ENCODE measurements at places on chromosomes 6 and 20.

DNA sequence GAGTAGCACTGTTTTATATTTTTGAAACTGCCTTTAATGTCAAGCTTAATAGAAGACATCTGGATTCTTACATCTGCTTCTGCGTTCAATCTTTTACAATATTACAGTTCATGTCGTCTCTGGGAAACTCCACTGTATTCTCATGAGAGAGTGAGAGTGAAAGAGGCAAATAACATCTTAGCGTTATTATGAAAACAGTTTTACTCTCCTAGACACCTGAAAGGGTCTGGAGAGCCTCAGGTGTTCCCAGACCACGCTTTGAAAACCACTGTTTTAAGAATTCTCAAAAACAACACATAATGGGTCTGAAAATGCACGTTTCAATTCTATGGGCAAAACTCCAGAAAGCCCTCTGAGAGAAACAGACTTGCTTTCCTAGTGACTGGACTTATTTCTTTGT is 63.3 kb downstream of the ARHGAP18 start:
- no peak for DNase-seq

DNA sequence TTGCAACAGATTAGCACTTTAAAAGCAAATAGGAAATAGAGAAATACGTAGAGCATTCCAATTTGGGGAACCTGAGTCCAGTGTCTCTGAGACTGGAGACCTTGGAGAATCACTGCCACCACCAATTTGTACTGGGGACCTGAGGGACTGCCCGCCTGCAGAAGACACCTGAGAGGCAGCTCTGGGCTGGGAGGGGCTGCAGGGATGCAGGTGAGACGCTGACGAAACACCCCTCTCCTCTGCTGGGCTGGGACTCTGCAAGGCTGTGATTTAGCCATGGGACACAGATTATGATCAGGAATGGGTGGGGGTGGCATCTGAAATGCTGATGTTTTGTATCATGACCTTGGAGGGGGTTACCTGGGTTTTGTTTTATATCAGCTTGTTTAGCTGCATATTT is 7.0 kb upstream of the APMAP start:
- DNase-seq: no peak

DNA sequence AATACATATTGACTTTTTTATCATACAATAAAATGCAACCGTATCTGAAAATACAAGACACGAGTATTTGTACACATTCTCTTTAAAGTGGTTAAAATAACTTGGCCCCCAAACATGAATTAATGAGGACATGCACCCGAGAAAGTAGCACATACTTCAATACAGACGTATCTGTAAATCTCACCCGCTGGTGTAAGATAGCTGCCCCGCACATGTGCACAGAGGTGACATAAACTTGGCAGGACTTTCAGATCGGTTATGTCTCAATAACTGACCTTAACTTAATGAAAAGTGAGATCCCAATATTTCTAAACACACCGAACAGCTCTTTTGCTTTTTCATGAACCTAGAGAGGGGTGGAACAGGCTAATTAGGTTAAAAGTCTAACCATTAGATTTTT is 91.5 kb upstream of the RPS6KA2 start:
- no peak for DNase-seq

DNA sequence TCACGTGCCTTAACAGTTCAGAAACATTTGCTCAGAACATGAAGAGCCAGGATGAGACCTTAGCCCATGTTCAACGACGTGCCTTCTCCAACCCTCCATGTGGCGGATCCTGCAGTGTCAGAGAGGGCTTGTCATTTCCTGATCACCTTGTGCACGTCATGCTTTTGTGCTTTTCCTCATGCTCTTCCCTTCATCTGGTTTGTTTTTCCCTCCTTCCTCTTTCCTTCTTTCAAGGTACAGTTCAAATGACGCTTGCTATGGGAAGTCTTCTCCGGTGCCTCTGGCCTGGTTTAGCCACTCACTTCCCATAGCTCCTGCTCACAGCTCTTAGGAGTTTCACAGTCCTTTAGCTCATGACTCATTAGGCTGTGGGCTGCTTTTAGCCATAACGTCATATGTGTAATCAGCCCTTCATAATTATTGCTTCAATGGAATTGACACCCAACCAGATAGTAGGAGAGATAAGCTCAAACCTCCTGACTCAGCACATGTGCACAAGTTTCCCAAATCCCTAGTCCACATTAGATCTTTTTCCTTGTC is 102.7 kb upstream of the CNKSR3 start:
- no peak for DNase-seq

GRCh38 chr6:125910527-125910926 is 46.0 kb upstream of the HINT3 start:
- DNase-seq: no peak

Measured in suprapubic skin (tissue), 4 donors.